ENCODE measurements at places on chromosomes 2 and 18. TPM values are rescaled to one million over a fixed set of nuclear protein-coding genes. Genes with fewer than 3 reads are reported as not detected.
A peak's percentile ranks its signal among the peaks of the same experiment; 100 is the strongest.

- H3K4me1 ChIP-seq: peaks cover 32% of the 10 kb centered on the region
- peak overlapping the region; percentile 88 for H3K4me3 ChIP-seq
- H3K27me3 ChIP-seq: no peaks in the 10 kb centered on the region
- no peak for DNase-seq
- peaks cover 14% of the 10 kb centered on the region for H3K36me3 ChIP-seq
These were observed 1.4 kb downstream of the PPM1G start for GRCh38 chr2:27407798-27408491.

The HOXD9 gene
- not detected for total RNA-seq

The GPAT2 gene
- 15.4 TPM for total RNA-seq

DNA sequence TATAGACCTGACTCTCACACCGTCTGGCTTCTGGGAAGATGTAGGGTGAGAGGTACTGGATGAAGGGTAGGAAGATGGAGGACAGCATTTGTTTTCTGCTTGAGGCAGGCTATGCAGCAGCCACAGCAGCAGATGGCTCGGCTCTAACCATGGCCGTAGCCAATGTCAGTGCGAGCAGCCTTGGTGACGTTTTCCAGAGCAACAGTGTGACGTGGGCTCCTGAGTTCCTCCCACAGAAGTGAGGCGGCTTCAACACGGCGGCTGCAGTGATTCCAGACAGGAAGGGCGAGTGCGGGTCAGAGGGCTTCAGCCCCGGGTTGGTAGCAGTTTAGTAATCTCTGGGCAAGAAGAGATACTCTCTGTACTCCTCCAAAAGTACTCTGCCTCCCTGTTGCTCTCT lies 133.0 kb upstream of the MYT1L start:
- no peak for DNase-seq
- H3K27ac ChIP-seq: no peak overlapping the region
- H3K4me3 ChIP-seq: no peak overlapping the region
- H3K27me3 ChIP-seq: no peaks in the 10 kb centered on the region
- no peaks in the 10 kb centered on the region for H3K4me1 ChIP-seq

The UGT1A3 gene
- total RNA-seq: not detected

DNA sequence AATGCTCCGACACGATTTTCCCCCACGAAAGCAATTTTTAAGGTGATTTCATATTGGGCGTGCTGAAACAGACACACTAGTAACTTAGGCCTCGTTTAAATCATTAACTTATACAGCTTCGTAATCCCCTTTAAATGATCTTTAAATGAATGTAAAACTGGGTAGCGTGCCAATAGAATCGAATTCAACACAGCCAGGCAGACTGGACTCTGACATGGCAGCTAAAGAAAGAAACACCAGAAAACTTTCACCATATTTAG lies 2.4 kb upstream of the ID2 start:
- H3K27ac ChIP-seq: peak overlapping the region; percentile 95
- peaks cover 25% of the 10 kb centered on the region for H3K36me3 ChIP-seq
- DNase-seq: no peak
- H3K4me1 ChIP-seq: peaks cover 32% of the 10 kb centered on the region
- peak overlapping the region; percentile 77 for H3K4me3 ChIP-seq

- DNase-seq: no peak
- no peaks in the 10 kb centered on the region for H3K4me1 ChIP-seq
- H3K27ac ChIP-seq: no peak overlapping the region
- H3K27me3 ChIP-seq: peaks cover under 1% of the 10 kb centered on the region
- H3K4me3 ChIP-seq: no peak overlapping the region
- no peaks in the 10 kb centered on the region for H3K36me3 ChIP-seq
These were observed 271.3 kb upstream of the PXDN start for GRCh38 chr2:2015646-2016045.

DNA sequence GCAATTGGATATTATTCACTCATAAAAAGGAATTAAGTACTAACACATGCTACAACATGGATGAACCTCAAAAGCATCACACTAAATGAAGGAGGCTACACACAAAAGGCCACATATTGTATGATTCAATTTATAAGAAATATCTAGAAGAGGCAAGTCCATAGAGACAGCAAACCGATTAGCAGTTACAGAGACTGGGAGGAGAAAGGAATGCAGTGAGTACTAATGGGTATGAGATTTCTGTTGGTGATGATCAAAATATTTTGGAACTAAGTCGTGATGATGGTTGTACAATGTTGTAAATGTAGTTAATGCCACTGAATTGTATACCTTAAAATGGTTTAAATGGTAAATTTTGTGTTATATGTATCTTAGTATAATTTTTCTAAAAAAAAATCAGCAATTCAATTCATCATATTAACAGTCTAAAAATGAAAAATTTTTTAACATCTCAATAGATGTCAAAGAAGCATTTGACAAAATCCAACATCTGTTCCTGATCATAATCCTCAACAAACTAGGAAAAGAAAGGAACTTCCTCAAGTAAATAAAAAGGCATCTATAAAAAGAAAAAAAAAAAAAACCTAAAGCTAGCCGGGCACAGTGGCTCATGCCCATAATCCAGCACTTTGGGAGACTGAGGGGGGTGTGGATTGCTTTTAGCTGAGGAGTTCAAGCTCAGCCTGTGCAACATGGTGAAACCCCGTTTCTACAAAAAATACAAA lies 98.1 kb downstream of the TGIF1 start:
- no peaks in the 10 kb centered on the region for H3K36me3 ChIP-seq
- peaks cover 3% of the 10 kb centered on the region for H3K4me1 ChIP-seq
- H3K27ac ChIP-seq: no peak overlapping the region
- no peak for DNase-seq
- no peaks in the 10 kb centered on the region for H3K27me3 ChIP-seq
- no peak overlapping the region for H3K4me3 ChIP-seq

The CFC1 gene
- total RNA-seq: not detected

The RGPD8 gene
- total RNA-seq: 14.7 TPM

The LINC00305 gene
- not detected for total RNA-seq

DNA sequence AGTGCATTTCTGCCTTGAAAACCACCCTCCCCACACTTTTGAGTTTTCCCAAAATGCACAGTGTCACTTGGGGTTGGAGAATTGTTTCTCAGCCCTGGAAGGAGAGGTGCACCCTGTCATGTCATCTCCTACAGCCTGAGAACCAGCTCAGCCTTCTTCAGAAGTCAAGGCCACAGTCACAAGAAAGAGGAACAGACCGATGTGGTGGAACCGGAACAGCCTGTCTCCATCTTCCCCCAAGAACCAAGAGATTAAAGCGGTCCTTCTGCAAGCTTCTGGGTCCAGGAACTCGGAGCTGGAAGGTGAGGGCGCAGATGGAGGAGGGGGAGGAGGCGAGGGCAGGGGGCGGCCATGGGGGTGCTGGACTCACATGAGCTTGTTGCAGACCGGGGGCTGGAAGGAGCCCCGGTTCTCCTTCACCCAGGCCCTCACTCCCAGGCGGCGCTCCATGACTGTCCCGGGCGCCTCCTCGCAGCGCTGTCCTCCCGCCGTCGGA lies 248 bp downstream of the HAAO start:
- H3K36me3 ChIP-seq: no peaks in the 10 kb centered on the region
- peak; percentile 23 for DNase-seq
- peaks cover 20% of the 10 kb centered on the region for H3K4me1 ChIP-seq

GRCh38 chr2:168253379-168253778 lies 6.0 kb upstream of the STK39 start:
- peaks cover 2% of the 10 kb centered on the region for H3K27me3 ChIP-seq
- H3K36me3 ChIP-seq: no peaks in the 10 kb centered on the region
- DNase-seq: no peak
- no peak overlapping the region for H3K27ac ChIP-seq

The PLEK gene
- 7.6 TPM for total RNA-seq

- no peak overlapping the region for H3K4me3 ChIP-seq
- no peaks in the 10 kb centered on the region for H3K27me3 ChIP-seq
- no peak overlapping the region for H3K27ac ChIP-seq
- no peaks in the 10 kb centered on the region for H3K4me1 ChIP-seq
- no peak for DNase-seq
These were observed 129.7 kb downstream of the NETO1 start for GRCh38 chr18:72738136-72738535.

The RAD51AP2 gene
- not detected for total RNA-seq

The SLC9A4 gene
- total RNA-seq: 0.10 TPM

The KCNE4 gene
- not detected for total RNA-seq

DNA sequence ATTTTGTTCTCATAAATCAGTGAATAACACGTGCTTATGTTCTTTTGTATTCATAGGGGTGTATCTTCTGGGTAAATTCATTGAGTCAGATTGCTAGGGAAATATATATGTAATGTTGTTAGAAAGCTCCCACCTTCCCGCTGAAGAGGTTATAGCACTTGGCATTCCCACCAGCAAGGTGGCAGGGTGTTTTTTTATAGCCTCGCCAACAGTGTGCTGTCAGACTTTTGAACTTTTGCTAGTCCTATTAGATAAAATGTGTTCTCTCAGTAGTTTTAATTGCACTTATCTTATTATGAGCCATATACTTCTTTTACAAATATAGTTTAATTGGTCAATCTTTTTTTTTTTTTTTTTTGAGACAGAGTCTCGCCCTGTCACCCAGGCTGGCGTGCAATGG lies 31.0 kb downstream of the MRPS9 start:
- H3K4me1 ChIP-seq: peaks cover 20% of the 10 kb centered on the region
- peaks cover 12% of the 10 kb centered on the region for H3K36me3 ChIP-seq
- H3K4me3 ChIP-seq: no peak overlapping the region

The PCARE gene
- total RNA-seq: not detected

The MC5R gene
- not detected for total RNA-seq

The WDR54 gene
- 101 TPM for total RNA-seq

- no peak for DNase-seq
- peaks cover 1% of the 10 kb centered on the region for H3K36me3 ChIP-seq
- peaks cover 61% of the 10 kb centered on the region for H3K27me3 ChIP-seq
- peaks cover 29% of the 10 kb centered on the region for H3K4me1 ChIP-seq
- no peak overlapping the region for H3K27ac ChIP-seq
- H3K4me3 ChIP-seq: no peak overlapping the region
These were observed 3.2 kb upstream of the CYP26B1 start for GRCh38 chr2:72150861-72151356.

DNA sequence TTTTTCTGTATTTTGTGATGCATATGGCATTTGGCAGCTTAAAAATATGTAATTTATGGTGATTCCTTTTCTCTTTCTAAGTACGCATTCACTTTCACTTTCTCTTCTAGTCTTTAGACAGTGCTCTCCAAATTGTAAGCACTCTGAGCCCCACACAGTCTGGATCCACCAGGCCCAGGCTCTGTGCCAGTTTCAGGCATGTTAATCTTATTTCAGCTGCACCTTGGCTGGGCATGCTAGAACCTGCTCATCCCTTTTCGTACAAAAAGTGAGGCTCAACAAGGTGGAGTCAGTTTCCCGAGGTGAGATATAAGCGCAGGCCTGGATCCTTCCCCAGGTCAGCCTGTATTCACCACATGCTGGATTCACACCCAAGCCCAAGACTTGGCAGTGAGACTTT lies 203.9 kb downstream of the MTX2 start:
- H3K4me1 ChIP-seq: peaks cover 14% of the 10 kb centered on the region
- H3K36me3 ChIP-seq: no peaks in the 10 kb centered on the region
- peaks cover 10% of the 10 kb centered on the region for H3K27me3 ChIP-seq

The SAG gene
- total RNA-seq: 0.27 TPM

DNA sequence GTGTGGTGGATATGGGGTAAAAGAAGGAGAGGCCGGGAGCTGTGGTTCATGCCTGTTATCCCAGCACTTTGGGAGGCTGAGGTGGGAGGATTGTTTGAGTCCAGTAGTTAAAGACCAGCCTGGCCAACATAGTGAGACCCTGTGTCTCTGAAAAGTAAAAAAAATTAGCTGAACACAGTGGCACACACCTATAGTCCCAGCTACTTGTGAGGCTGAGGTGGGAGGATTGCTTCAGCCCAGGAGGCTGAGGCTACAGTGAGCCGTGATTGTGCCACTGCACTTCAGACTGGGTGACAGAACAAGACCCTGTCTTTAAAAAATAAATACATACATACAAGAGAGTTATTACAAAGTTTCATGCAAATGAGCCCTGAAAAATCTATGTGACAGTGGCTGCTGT lies 80.6 kb downstream of the SPTBN1 start:
- H3K4me1 ChIP-seq: no peaks in the 10 kb centered on the region
- no peak for DNase-seq
- no peak overlapping the region for H3K27ac ChIP-seq

The NPHP1 gene
- total RNA-seq: 1.9 TPM

DNA sequence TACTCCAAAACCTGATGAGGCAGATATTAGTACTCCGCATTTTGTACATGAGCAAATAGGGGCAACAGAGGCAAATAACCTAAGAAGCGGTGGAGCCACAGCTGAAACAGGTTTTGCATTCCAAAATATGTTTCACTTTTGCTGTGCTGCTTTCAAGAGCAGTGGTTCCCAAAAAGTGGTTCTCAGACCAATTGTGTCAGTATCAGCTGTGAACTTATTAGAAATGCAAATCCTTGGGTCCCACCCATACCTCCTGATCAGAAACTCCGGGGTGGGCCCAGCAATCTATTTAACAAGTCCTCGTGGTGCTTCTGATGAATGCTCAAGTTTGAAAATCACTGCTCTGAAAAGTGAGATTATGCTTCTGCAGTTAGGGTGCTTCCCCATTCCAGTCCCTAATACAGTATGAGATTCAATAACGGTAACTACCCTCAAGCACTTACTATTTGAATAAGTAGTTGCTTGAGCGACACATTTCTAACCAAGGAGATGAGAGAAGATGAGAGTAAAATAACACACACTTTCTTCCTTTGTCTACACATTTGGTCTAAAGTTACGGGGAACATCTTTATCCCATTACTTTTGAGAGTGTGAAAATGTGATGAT lies 17.8 kb upstream of the TCF4 start:
- no peak overlapping the region for H3K27ac ChIP-seq
- no peak overlapping the region for H3K4me3 ChIP-seq
- H3K27me3 ChIP-seq: no peaks in the 10 kb centered on the region
- H3K36me3 ChIP-seq: no peaks in the 10 kb centered on the region
- no peaks in the 10 kb centered on the region for H3K4me1 ChIP-seq

DNA sequence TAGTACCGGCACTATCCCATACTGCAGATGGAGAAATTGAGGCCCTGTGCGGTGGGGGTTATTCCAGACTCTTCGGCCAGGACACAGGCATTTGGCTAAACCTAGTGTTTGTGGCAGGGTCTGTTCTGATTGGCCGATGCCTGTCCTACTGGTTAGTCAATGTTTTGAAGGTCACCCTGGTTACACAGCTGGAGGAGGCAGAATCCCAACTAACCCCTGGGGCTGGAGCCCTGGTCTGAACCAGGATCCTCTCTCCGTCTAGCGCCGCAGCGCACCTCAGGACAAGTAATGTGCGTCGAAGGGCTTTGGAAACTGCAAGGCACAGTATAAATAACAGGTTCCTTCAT lies 19.4 kb downstream of the TEX44 start:
- H3K27me3 ChIP-seq: no peaks in the 10 kb centered on the region
- peak overlapping the region; percentile 44 for H3K4me3 ChIP-seq
- H3K4me1 ChIP-seq: peaks cover 42% of the 10 kb centered on the region
- no peak for DNase-seq
- no peaks in the 10 kb centered on the region for H3K36me3 ChIP-seq
- H3K27ac ChIP-seq: peak overlapping the region; percentile 97

- no peak overlapping the region for H3K27ac ChIP-seq
- peaks cover 70% of the 10 kb centered on the region for H3K4me1 ChIP-seq
- no peak for DNase-seq
- no peaks in the 10 kb centered on the region for H3K27me3 ChIP-seq
- peaks cover 84% of the 10 kb centered on the region for H3K36me3 ChIP-seq
These were observed 37.0 kb downstream of the SP100 start for GRCh38 chr2:230453006-230453405.

Data from activated CD4-positive, alpha-beta memory T cell treated with anti-CD3 and anti-CD28 coated beads for 36 hours (primary cell).